NCI-H1048 (cell line): ENCODE measurements at places on chromosomes 3 and 15.

DNA sequence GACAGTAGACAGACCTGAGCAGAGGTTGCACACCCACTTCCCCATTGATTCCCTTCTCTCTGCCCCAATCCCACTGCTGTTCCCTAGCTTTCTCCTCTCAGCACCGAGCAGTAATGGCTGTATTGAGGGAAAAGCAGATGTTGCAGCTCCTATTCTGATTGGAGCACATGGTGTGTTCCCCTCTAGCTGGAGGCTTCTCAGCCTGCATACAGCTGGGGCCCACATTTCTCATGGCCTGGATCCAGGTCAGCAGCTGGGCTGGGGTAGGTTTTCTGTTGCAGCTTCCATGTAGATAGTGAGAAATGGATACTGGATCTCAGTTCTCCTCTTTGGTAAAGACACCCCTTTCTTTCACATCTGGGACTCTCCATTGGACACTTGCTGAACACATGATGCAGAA lies 50.1 kb downstream of the RYR3 start:
- no peak for DNase-seq

DNA sequence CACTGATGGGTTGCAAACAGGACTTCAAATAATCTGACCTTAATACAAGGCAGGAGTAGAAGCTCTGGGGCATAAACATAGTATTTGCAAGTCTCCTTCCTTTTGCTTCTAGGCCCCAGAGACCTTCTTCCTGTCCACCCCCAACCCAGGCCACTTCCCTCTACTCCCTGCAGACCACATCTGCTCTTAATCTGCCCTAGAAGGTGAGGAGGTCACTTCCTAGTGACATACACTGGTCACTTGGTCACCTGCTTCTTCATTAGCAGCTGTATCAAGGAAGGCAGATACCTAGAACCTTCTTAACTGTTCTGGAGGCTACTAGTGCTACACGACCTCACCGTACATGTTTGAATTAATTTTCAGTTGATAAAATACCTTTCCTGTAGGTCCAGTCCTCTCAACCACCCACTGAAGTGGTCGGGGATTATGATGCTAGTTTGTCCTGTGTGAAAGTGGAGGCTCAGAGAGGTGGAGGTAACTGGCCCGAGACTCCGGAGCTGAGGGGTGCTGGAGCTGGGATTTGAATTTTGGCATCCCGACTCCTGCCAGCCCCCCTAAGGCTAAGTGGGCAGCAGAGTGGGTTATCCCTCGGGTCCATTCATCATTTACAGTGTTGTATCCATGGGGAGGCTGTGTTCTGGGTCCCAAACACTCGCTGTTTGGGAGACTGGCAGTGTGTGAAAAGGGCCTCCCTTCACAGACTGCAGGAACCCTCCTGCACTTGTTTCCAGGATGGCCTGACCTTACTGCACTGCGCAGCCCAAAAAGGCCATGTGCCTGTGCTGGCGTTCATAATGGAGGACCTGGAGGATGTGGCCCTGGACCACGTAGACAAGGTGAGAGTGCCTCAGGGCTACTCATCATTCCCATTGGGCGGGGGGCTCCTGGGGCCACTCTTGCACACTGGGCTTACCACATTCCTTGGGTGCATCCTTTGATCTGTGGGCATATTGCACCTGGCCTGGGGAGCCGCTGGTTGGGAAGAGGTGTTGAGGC lies 13.9 kb downstream of the ANKDD1A start:
- no peak for DNase-seq

DNA sequence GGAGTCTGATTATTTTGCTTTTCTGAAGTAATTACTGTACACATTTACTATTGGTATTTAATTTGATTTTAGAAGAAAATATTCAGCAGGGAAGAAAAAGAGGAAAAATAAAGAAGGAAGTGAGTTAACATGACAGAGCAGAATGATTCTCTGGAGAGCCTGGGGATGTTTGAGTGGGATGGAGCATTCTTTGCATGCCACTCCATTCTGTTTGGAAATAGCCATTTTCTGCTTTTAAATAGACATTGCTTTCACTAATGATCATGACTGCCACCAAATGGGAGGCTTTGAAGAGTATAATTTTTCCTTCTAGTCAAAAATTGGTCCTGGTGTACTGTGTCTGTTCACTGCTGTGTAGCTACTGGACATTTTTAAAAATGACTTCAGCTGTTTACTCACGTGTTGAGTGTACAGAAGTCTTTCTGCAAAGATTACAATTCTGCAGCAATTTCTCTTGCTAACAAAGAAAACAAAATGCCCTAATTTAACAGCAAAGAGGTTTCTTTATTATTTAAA lies 196.1 kb downstream of the RYR3 start:
- no peak for DNase-seq

GRCh38 chr15:68584756-68585573 lies 6.2 kb downstream of the CORO2B start:
- no peak for DNase-seq

- no peak for DNase-seq
Measured at GRCh38 chr3:176512037-176512436, 685.2 kb downstream of the TBL1XR1 start.

DNA sequence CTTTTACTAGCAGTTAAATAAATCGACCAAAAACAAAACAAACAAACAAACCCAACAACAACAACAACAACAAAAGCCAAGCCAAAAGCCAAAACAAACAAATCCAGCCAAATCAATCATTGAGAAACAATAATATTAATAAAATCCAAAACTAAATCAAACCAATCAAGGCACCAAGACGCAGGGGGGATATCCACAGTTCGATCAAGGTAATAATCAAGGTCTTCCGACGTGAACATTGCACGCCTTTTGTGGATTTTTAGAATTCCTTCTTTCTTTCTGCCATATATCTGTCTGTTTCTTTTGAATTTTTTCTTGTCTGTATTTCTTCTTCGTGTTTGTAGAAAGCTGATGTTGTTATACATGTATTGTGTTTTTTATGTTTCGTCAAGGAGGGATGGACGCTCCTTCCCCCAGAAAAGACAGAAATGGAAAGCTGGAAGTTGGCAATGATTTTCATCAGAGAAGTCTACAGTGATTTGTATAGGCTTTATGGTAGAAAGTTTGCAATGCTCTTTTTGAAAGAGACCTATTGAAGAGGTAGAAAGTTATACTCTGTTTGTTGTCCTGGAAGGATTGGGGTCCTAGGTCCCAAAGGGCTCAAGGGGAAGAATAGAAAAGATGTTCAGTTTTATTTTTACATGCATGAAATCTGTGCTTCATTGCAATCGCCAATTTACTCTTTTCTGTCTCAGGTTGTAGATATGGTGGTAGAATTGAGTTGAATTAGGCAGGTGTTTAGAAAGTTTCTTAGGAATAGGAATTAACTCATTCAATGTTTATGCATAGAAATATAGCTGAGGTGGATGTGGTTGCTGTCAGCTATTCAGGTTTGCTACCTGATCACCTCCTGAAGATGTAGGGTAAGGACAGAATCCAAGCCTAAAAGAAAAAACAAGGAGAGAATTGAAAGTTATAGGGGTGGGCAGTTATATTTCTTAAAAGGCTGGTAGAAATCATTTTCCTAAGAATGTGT lies 1.2 kb downstream of the ARPP21 start:
- no peak for DNase-seq

DNA sequence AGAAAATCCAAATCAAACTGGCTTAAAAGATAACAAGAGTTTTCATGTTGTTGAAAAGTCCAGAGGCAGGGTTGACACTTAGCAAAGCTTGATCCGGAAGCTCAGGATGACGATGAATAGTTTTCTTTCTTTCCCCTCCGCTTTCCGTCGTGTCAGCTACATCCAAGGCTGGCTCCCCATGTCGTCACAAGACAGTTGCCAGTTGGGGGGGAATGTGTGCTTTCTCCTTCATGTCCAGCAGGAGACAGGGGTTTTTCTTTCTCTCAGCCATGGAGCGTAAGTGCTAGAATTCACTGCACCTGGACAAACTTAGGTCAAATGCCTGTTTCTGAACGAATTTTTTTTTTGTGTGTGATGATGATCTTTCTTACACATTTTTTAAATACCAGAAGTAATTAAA lies 273.8 kb upstream of the RGMA start:
- no peak for DNase-seq

DNA sequence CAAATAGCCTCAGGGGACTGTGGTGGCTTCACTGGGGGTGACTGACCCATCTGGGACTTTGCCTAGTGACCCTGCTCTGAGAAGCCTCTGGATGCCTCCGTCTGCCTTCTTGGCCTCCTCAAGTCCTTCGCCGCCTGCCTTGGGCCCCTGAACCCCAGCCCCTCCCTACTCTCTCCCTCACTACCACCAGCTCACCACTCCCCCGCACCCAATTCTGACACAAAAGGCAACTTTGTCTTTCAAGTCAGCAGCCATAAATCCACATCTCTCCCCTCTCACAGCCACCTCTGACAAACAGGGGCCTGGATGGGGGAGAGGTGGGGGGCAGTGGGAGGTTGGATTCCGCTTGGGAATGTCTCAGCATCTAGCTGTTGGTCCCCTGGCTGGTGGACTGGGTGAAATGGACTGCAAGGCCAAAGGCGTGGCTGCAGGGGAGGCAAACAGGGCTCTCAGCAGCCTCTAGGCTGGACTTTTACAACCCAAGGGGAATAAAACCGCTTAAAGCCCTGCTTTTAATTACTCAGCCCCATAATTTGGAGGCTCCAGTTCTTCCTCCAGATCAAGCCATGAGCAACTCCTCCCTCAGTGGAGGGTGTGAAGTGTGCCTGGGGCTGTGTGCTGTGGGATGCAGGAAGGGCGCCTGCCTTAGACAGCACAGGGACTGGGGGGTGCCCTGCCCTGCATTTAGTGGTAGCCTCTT lies 33.4 kb downstream of the IGDCC3 start:
- DNase-seq: no peak
